Stimulated activated CD8-positive, alpha-beta memory T cell treated with anti-CD3 and anti-CD28 coated beads, Interleukin-7, amount 100 ng/mL, for 4 hours (primary cell): ENCODE measurements at places on chromosomes 5 and 9.
A peak's percentile ranks its signal among the peaks of the same experiment; 100 is the strongest.

DNA sequence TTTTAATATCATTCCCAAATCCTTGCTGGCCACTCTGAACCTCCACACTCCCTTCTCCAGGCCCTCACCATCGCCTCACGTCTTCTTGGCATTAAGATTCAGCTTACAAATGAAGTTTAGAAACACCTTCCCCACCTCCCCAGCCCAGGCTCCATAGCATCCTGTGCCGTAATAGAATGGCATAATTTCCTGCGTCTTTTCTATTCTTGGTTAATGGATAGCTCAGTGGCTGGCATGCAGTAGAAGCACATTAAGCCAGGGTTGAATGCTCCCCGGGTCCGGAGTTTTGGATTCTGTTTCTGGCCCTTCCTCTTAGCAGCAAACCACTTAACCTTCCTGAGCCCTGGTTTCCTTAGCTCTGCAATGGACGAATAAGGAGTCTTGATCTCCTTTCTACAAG is 13.8 kb downstream of the WWC1 start:
- no peak for DNase-seq

GRCh38 chr9:4160249-4160648 is 139.6 kb downstream of the GLIS3 start:
- no peak for DNase-seq

- no peak for DNase-seq
Observed at GRCh38 chr5:126576974-126577373, 18.0 kb downstream of the ALDH7A1 start.

GRCh38 chr5:15521381-15522186 is 21.6 kb downstream of the FBXL7 start:
- DNase-seq = no peak

- peak; percentile 21 for DNase-seq
Observed at GRCh38 chr5:179763215-179763945, 30.4 kb upstream of the LTC4S start.

GRCh38 chr5:121668635-121669034 is 183.0 kb upstream of the FTMT start:
- DNase-seq = no peak

DNA sequence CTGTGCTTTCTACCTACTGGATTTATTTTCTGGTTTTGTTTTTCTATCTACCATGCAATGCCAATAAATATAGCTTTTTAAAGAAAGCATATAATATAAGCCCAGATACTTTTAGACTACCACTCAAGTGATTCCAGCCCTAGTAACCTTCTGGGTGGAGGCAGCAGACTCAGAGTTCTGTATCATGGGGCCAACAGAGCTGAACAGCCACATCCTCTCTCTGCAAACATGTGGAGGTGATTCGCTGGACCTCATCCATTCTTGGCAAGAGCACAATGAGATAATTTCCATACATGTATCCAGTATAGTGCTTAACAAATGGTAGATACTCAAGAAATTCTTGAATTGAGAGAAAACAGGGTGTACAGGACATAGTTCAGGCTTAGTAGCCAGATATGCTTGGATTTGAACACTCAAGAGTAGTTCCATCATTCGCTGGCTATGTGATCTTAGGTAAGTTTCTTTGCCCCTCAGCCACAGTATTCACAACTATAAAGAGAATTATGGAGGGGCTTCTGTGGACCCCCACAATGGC is 124.5 kb downstream of the ASTN2 start:
- DNase-seq = no peak

DNA sequence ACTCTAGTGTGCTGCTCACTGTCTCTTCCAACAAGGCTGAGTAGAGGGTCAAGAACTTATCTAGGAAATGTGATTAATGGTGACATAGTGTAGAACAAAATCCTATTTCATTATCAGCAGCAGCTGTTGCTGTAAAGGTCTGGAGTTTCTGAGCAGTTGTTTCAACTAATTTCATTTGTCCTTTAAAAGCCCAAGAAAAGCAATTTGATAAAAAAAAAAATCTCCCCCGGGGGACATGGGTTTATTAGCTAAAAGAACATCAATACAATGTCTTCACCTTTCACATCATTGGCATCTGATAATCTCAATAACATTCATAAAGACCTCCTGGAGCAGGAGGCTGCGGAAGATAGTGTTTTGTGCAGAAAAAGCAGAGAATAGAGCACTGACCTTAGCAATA is 468.1 kb downstream of the KCTD16 start:
- no peak for DNase-seq

DNA sequence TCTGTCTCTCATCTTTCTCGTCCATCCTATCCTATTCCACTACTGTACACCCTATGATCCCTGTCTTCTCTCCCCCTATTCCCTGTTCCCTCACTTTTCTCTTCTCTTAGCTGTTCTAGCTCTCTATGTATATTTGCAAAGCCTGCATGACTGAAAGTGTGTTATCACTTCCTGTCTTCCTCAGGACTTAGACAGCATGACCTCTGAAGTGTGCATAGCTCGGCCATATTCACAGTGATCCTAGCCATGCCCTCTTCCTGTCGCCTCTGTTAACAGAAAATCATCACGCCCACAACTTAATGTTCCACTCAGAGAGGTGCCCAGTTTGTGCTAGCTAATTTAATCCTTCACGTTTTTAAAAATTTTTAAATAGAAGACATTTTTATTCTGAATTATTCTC is 35.8 kb upstream of the CDH6 start:
- DNase-seq = no peak

DNA sequence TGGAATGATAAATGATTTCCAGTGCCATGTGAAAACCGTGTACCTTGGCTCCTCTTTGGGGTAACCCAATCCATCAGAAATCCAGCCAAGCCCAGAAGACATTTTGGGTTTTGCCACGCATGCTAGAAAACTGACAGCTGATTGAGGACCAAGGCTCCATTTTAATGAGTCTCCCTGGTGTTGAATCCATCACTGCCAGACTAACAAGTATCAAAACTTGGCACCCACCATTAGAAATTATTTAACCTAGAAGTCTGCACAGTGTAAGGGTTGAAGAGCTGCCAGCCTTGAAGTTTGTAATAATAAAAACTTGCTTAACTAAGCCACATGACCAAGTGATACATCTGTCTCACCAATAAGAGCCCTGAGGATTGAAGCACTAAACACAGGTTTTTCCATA is 369.9 kb downstream of the DNAH5 start:
- no peak for DNase-seq

DNA sequence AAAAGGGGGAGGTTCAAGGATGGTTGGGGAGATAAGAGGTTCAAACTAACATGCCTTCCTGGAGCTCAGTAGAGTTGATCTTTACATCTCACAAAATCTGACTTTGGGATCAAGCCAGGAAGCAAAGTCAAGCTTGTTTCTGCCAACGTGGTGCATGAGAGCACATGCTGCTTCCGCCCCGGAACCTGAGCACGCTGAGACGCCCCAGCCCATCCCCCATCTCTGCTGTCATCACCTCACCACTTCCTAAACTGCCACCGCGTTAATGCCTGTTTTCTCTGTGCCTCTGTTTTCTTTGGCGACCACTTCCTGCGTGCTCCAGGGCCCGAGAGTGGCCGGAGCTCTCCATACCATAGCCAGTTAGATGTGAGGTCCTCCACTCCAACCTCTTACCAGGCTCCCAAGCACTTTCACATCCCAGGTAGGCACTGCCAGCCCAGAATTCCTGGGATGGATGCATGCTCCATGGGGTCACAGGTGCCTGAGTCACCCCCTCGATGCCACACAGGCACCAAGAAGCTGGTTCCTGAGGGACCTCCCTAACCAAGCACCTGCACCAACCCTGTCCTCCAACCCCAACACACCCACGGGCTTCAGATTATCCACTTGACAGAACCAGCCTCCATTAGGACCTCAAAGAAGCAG is 31.2 kb upstream of the AFAP1L1 start:
- peak; percentile 75 for DNase-seq

GRCh38 chr9:3080951-3081350 is 237.1 kb upstream of the PUM3 start:
- DNase-seq = no peak

GRCh38 chr5:54848581-54848980 is 136.8 kb downstream of the ESM1 start:
- DNase-seq = no peak

GRCh38 chr5:180540050-180540694 is 46.0 kb downstream of the CNOT6 start:
- no peak for DNase-seq

GRCh38 chr5:142032747-142033631 is 20.2 kb upstream of the GNPDA1 start:
- DNase-seq = no peak

DNA sequence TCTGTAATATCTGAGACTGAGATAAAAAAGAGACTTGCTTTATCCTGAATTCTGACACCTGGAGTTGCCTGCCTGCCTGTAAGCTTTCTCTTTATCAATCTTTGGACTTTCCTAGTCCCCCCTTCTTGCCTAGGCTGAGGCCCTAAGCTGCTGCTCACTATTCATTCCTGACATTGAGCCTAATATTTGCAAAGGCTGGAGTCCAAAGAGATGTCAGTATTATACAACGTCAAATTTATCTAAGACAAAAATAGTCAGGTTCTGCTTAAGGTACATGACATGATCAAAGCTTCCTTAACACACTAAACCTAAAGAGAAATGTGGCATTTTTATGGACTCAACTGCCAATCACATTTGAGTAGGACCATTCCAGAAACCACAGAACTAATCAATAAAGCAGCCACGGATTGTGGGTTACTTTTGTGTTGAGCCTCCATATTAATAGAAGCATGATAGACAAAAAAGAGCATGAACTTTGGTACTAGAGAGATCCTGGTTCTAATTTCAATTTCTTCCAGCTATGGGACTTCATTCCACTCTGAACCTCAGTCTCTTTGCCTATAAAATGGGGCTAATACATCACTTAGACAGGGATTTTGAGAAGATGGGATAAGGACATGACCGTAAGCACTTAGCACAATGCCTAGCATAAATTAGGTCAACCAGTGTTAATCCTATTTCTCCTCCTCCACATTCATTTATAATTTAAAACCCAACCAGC is 56.1 kb downstream of the IL33 start:
- DNase-seq = no peak

DNA sequence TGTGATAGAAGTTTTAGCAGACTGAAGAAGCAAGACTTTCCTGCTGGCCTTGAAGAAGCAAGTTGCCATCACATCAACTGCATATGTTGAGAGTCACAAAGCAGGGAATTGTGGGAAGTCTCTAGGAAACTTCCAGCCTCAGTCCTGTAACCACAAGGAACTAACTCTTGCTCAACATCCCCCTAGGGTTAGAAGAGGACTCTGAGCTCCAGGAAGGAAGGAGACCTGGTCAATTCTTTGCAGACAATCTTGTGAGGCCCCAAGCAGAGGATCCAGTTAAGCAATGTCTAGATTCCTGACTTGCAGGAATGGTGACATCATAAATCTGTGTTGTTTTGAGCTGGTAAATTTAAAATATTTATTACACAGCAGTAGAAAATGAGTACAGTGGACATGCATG is 18.6 kb upstream of the ZNF366 start:
- DNase-seq = no peak

DNA sequence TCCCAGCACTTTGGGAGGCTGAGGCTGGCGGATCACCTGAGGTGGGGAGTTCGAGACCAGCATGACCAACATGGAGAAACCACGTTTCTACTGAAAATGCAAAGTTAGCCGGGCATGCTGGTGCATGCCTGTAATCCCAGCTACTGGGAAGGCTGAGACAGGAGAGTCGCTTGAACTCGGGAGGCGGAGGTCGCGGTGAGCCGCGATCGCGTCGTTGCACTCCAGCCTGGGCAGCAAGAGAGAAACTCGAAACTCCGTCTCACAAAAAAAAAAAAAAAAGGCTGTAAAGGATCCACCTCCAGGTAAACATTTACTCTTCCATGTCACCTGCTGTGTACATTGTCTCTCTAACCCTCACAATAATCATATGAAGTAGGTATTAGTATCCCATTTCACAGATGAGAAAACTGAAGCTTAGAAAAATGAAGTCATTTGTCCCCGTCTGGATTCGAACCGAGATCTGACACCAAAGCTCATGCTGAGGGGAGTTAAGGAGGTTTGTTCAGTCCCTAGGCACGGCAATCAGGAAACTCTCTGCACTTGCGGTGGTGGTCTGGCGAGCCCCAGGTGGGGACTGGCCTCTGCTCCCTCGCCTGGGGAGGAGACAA is 494 bp upstream of the DOCK2 start:
- DNase-seq = no peak

DNA sequence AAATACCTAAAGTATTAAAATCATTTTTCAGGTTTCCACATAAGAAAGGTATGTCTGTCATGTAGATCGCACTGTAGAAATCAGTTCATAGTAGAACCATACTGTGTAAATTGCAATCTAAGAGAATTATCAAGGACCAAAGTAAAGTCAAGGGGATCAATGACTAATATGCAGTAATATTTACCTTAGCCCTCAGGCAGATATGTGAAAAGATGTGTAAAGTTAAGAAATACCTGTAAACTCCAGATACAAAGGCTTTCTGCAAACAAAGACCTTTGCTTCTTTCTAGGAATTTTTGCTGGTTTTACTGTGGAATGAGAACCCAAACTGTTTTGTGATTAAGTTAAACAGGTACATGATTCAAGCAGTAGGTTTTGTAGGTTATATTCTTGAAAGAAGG is 11.6 kb downstream of the POLK start:
- no peak for DNase-seq

DNA sequence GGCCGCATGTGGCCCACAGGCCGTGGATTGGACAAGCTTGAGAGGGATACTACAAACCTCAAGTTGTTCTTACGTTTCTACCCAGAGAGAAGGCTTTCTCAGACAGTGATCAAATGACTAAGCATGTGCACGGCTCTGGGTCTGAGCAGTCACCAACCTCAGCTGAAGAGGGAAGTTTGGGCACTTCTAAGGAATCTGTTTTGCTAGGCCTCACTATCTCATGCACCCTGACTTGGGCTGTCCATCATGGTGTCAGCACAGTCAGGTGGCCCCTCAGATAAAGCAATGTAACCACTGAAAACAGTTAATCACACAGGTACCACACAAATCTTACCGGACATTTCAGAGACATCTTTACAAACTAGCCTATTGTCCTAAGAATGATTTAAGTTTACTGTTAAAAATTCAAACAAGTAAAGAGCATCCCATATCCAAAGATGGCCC is 24.6 kb downstream of the CSF2 start:
- no peak for DNase-seq

- DNase-seq = no peak
Observed at GRCh38 chr9:33101104-33101951, 24.9 kb upstream of the SMU1 start.

DNA sequence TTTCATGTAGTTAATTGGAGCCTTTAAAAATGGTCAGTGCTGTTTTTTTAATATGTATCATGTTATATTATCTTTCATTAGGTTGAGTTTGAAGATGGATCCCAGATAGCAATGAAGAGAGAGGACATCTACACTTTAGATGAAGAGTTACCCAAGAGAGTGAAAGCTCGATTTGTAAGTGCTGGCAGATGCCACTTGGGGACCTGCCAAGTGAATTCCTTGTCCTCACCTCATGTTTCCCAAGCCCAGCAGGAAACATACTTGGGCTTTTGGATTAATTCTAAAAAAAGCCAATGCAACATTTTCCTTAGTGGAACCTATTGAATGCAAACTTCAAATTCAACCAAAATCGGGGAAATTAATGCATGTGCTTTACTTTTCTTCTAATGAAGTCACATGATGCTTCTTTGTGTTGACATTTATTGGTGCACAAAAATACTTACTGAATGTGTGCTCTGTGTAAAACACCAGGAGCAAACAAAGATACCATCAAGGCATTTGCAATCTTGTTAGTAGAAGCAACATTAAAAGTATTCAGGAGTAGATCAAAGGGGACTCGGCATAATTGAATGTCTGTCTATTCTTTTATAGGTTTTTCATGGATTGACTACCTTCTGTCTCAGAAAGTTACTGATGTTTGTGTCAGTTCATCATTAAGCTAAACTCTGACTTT is 412.1 kb downstream of the KDM4C start:
- DNase-seq = no peak
